NCI-H526 treated with DMSO at 0.1 percent for 48 hours (cell line): ENCODE measurements at places on chromosomes 11 and 22.

- no peak for DNase-seq
Measured at GRCh38 chr22:50683086-50683993, 10.7 kb downstream of the SHANK3 start.

GRCh38 chr11:92703449-92703830 is 266.0 kb upstream of the MTNR1B start:
- no peak for DNase-seq

GRCh38 chr11:12845739-12846358 is 163.3 kb upstream of the RASSF10 start:
- peak; percentile 94 for DNase-seq

GRCh38 chr11:112588252-112588694 is 327.6 kb upstream of the PLET1 start:
- DNase-seq, result peak; percentile 97

GRCh38 chr22:42313804-42314581 is 43.5 kb upstream of the TCF20 start:
- DNase-seq, result peak; percentile 22

DNA sequence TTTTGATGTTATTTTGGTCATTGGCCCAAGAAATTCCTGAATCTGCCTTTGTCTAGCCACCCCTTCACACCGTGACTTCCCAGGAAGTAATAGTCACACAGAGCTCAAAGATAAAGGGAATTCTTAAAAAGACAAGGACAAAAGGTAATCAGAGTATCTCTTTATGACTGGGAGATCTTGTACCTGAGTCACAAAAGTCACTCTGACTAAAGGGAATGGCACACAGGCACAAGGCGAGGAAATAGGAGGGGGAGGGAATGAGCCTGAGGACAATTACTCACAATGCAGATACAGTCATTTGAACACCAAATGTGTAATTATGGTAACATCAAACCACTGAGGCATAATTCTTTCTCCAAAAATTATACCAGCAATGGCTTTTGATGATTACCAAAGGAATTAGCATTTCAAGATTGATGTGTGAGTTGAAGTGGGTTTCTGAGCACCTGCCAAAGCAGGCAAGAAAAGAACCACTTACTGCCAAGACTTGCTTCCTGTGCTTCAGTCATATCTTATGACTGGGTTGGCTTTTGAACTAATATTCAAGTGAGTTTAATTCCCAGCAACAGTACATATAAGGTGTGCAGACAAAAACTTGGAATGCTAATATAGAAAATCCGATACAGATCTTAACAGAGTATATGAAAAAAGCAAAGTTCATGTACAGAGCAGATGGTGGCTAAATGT is 856.4 kb downstream of the LRRC4C start:
- DNase-seq, result no peak
